ENCODE measurements at places on chromosomes 12 and 14. TPM values are rescaled to one million over a fixed set of nuclear protein-coding genes. Genes with fewer than 3 reads are reported as not detected.
A peak's percentile ranks its signal among the peaks of the same experiment; 100 is the strongest.

DNA sequence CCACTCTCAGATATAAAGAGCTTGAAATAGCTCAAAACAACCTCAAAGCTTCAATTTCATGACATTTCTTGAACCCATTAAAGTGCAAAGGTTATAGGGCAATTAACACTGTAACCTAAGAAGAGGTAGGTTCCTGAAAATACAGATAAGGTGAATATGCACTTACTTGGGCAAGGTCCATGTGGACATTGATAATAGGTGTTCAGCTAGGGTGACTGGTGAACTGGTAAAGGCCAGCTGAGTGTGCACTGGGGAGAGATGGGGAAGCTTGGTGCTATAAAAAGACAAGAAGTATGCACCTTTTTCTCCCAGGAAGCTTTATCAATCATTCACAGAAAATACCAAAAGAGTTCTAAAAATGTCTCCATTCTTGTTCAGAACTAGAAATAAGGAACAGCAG lies 418.6 kb downstream of the SLC16A7 start:
- H3K4me3 ChIP-seq, result no peak overlapping the region
- no peaks in the 10 kb centered on the region for H3K27me3 ChIP-seq
- no peaks in the 10 kb centered on the region for H3K36me3 ChIP-seq
- no peaks in the 10 kb centered on the region for H3K4me1 ChIP-seq

- no peak overlapping the region for H3K4me3 ChIP-seq
- H3K27me3 ChIP-seq, result no peaks in the 10 kb centered on the region
- no peaks in the 10 kb centered on the region for H3K36me3 ChIP-seq
- H3K27ac ChIP-seq, result no peak overlapping the region
- H3K4me1 ChIP-seq, result no peaks in the 10 kb centered on the region
- DNase-seq, result no peak
These were observed 166.8 kb upstream of the TBX3 start for GRCh38 chr12:114850661-114851275.

Gene ESPL1
- 43.2 TPM for total RNA-seq

DNA sequence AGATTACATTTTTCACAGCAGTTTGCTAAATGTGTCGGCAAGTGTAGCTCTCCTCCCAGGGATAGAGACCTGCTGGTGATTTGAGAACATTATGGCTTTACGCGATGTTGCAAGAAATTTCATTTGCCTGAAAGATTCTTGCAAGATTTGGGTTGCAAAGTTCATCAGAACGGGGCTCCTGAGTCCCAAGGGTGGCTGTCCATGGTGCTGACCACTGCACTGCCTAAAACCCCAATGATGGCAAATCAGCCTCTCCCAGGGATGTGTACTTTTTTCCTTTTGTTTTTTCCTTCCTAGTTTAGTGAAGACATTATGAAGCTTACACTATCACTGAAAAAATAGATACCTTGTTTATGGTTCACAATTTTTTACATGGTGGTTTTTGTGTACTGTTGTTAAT lies 85.4 kb downstream of the WSCD2 start:
- no peak overlapping the region for H3K4me3 ChIP-seq
- no peaks in the 10 kb centered on the region for H3K27me3 ChIP-seq
- no peaks in the 10 kb centered on the region for H3K36me3 ChIP-seq
- peak; percentile 70 for DNase-seq
- H3K4me1 ChIP-seq, result no peaks in the 10 kb centered on the region

- H3K27ac ChIP-seq, result peak overlapping the region; percentile 100
- no peaks in the 10 kb centered on the region for H3K27me3 ChIP-seq
- peak; percentile 36 for DNase-seq
- H3K36me3 ChIP-seq, result no peaks in the 10 kb centered on the region
- no peak overlapping the region for H3K4me3 ChIP-seq
- H3K4me1 ChIP-seq, result peaks cover 68% of the 10 kb centered on the region
These were observed 50.5 kb upstream of the PNMA1 start for GRCh38 chr14:73764406-73765280.

Gene NKX2-1
- total RNA-seq, result not detected

Measured in stomach (tissue), 19 donors.